Right lobe of liver (tissue), 6 donors: ENCODE measurements at places on chromosomes 7 and 10. TPM values are rescaled to one million over a fixed set of nuclear protein-coding genes. Genes with fewer than 3 reads are reported as not detected.

The MAT1A gene
- total RNA-seq = 1,200 TPM

The SFTPA1 gene
- not detected for total RNA-seq

The PHYHIPL gene
- 0.49 TPM for total RNA-seq

The TDRD1 gene
- 0.07 TPM for total RNA-seq

The NEUROD6 gene
- not detected for total RNA-seq

The BICC1 gene
- total RNA-seq = 1.2 TPM

The KCNMA1 gene
- total RNA-seq = 11.7 TPM

The HOXA5 gene
- total RNA-seq = 1.0 TPM

The HOXA3 gene
- 0.24 TPM for total RNA-seq

The NAT16 gene
- total RNA-seq = not detected

DNA sequence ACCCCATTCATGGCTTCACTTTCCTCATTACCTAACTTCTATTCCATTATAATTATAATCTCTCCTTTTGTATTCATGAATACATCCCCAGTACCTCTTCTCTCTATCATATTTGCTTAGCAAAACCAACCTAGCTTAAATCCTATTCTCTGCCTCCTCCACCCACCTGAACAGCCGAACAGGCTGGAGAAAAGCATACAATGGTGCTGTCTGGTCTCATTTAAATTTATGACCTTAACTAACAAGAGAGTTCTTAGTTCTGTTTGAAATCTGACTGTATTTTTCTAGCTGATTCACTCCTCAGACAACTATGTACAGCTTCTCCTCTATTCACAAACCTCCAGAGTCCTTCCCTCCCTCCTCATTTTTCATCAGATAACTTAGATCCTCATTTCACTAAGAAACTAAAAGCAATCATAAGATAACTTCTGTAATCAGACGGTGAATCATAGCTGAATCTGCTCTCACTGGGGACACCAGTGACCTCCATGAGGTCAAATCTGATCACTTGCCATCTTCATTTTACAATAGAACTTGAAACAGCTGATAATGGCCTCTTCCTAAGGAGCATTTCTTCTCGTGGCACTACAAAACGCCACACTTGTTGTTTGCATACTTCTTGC lies 233.9 kb upstream of the AOAH start:
- H3K4me3 ChIP-seq = no peak overlapping the region
- no peaks in the 10 kb centered on the region for H3K27me3 ChIP-seq
- no peaks in the 10 kb centered on the region for H3K36me3 ChIP-seq
- DNase-seq = no peak
- H3K4me1 ChIP-seq = peaks cover 6% of the 10 kb centered on the region
- no peak overlapping the region for H3K27ac ChIP-seq

- H3K27me3 ChIP-seq = no peaks in the 10 kb centered on the region
- no peaks in the 10 kb centered on the region for H3K4me1 ChIP-seq
Observed at GRCh38 chr10:48252354-48252650, 22.2 kb downstream of the FRMPD2 start.

GRCh38 chr7:33539659-33540400 lies 365.5 kb upstream of the BMPER start:
- no peak overlapping the region for H3K4me3 ChIP-seq
- no peak for DNase-seq
- H3K4me1 ChIP-seq = no peaks in the 10 kb centered on the region
- no peaks in the 10 kb centered on the region for H3K27me3 ChIP-seq
- no peaks in the 10 kb centered on the region for H3K36me3 ChIP-seq
- H3K27ac ChIP-seq = no peak overlapping the region

GRCh38 chr7:151248346-151249033 lies at the start of gene SMARCD3:
Gene SMARCD3, minus strand, starts transcription at chr7:151248694. Its CDS starts 132 bp downstream, at chr7:151248562.
- no peaks in the 10 kb centered on the region for H3K36me3 ChIP-seq
- DNase-seq = peak; percentile 59
- peak within 1 kb of the TSS; percentile 44 for H3K27ac ChIP-seq
- peaks cover 8% of the 10 kb centered on the region for H3K27me3 ChIP-seq

GRCh38 chr7:23377134-23377533 lies 78.0 kb downstream of the MALSU1 start:
- no peak overlapping the region for H3K27ac ChIP-seq
- H3K36me3 ChIP-seq = no peaks in the 10 kb centered on the region
- no peaks in the 10 kb centered on the region for H3K27me3 ChIP-seq
- DNase-seq = no peak
- H3K4me3 ChIP-seq = no peak overlapping the region

DNA sequence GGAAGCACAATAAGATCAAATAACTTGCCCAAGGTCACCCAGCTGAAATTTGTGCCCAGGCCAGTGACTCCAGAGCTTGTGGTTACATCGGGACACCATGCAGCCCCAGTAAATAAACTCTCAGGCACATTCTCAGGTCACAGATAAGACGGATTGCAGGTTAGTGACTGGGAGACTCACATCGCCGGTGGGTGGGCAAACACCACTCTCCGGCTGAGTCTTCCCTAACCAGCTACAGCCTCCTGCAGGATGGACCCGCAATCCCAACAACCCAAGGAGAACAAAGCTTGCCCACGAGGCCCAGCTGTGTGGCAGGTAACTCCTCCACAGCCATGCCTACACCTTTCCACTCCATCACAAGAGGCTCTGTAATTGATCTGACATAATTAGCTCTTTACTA lies 81.7 kb upstream of the EFCAB10 start:
- H3K4me1 ChIP-seq = peaks cover 12% of the 10 kb centered on the region
- no peak overlapping the region for H3K4me3 ChIP-seq
- H3K27ac ChIP-seq = no peak overlapping the region
- H3K36me3 ChIP-seq = no peaks in the 10 kb centered on the region
- DNase-seq = no peak
- H3K27me3 ChIP-seq = no peaks in the 10 kb centered on the region

DNA sequence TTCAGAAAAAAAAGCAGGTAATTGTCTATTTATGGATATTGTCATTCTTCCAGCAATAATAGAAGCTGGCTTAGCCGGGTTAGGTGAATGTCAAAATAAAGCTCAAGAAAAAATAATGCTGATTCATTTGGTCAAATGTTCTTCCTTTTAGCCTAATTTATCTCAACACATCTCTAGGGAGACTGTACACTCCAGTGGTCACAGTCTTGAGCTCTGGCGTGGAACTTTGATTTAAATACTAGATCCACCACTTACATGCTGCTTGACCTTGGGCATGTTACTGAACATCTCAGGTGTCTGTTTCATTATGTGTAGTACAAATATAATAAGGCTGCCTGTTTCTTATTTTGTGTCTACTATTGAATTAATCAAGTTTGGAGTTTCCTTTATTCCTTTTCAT lies 22.0 kb downstream of the PRTFDC1 start:
- H3K36me3 ChIP-seq = no peaks in the 10 kb centered on the region
- no peaks in the 10 kb centered on the region for H3K4me1 ChIP-seq
- H3K27me3 ChIP-seq = no peaks in the 10 kb centered on the region
- no peak overlapping the region for H3K27ac ChIP-seq
- H3K4me3 ChIP-seq = no peak overlapping the region

- H3K27me3 ChIP-seq = no peaks in the 10 kb centered on the region
- DNase-seq = no peak
- no peak overlapping the region for H3K4me3 ChIP-seq
- H3K4me1 ChIP-seq = no peaks in the 10 kb centered on the region
- H3K36me3 ChIP-seq = no peaks in the 10 kb centered on the region
- H3K27ac ChIP-seq = peak overlapping the region; percentile 61
Observed at GRCh38 chr10:3805791-3806461, 20.9 kb upstream of the KLF6 start.

- no peak overlapping the region for H3K27ac ChIP-seq
- H3K27me3 ChIP-seq = no peaks in the 10 kb centered on the region
- DNase-seq = no peak
- no peaks in the 10 kb centered on the region for H3K4me1 ChIP-seq
- no peak overlapping the region for H3K4me3 ChIP-seq
Observed at GRCh38 chr10:12945690-12946359, 55.7 kb downstream of the CCDC3 start.

DNA sequence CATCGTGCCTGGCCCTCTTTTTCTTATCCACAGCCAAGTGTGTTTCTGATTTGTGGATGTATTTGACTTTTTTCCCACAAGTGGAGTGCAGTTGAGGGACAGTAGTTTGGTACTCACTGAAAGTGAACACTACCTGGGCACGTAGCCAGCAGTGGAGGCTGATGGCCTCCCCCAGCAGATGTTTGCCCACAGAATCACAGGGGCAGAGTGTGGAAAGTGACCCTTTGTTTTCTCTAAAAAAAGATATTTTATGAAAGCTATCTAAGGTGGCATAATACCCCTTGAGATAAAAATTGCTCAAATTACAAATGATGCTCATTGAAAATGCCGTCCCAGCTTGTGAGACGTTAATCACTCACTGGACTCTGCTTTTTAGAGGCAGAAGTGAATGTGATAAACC lies 29.1 kb downstream of the WDR37 start:
- H3K36me3 ChIP-seq = no peaks in the 10 kb centered on the region
- no peak overlapping the region for H3K27ac ChIP-seq
- H3K4me1 ChIP-seq = no peaks in the 10 kb centered on the region
- H3K4me3 ChIP-seq = no peak overlapping the region

- H3K36me3 ChIP-seq = no peaks in the 10 kb centered on the region
- no peak for DNase-seq
- H3K27me3 ChIP-seq = no peaks in the 10 kb centered on the region
- no peak overlapping the region for H3K27ac ChIP-seq
- H3K4me3 ChIP-seq = no peak overlapping the region
Observed at GRCh38 chr10:126163506-126163905, 224.8 kb downstream of the ADAM12 start.

DNA sequence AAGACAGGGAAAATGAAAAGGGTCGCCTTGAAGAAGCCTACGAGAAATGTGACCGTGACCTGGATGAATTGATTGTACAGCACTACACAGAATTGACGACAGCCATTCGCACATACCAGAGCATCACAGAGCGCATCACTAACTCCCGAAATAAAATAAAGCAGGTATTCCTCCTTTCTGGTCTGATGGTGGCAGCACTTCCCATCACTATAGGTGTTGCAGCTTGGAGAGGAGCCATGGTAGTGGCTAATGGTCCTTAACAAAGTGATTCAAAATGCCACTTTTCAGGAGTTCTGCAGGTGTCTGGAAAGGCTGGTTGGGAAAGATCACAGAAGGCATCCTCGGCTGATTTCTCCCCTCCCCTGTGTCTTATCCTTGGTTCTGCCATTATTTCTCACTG lies 22.1 kb downstream of the EXOC4 start:
- H3K27me3 ChIP-seq = no peaks in the 10 kb centered on the region
- H3K4me1 ChIP-seq = no peaks in the 10 kb centered on the region
- H3K36me3 ChIP-seq = no peaks in the 10 kb centered on the region
- DNase-seq = no peak
- no peak overlapping the region for H3K27ac ChIP-seq
- no peak overlapping the region for H3K4me3 ChIP-seq

DNA sequence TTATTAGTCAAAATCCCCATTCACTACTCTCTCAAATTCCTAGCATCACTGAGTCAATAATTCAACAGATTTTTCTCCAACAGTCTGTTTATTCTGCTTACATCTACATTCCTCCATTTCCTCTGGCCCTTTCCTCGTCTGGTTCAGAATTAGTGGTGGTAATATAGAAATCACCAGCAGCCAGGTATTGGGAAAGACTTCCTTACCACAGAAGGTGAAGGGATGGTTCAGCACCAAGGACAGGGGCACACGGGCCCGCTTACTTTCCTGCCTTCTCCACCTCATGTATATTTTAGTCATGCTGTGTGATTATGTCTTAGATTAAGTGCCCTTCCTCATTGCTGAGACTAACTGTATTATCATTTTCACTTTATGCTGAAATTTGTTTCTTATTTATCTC lies 70.4 kb upstream of the APBB1IP start:
- H3K4me1 ChIP-seq = no peaks in the 10 kb centered on the region
- peak; percentile 38 for DNase-seq
- H3K4me3 ChIP-seq = no peak overlapping the region

DNA sequence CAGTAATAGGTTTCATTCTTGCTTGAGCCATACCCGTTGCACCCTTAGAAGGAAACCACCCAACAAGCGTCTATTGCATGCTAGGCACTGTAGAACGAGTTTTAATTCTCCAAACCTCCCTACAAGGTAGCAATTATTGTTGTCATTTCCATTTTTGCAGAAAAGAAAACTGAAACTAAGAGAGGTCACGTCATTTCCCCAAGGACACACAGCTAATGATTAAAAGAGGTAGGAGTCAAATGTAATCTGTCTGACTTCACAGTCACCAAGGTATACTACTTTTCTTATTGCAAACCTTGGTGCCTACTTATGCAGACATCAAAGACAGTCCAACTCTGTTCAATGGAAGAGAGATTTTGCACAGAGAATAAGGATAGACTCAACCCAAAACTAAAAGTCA lies 49.1 kb upstream of the C1QL3 start:
- no peaks in the 10 kb centered on the region for H3K4me1 ChIP-seq
- H3K4me3 ChIP-seq = no peak overlapping the region
- no peak overlapping the region for H3K27ac ChIP-seq
- H3K27me3 ChIP-seq = no peaks in the 10 kb centered on the region
- no peak for DNase-seq

DNA sequence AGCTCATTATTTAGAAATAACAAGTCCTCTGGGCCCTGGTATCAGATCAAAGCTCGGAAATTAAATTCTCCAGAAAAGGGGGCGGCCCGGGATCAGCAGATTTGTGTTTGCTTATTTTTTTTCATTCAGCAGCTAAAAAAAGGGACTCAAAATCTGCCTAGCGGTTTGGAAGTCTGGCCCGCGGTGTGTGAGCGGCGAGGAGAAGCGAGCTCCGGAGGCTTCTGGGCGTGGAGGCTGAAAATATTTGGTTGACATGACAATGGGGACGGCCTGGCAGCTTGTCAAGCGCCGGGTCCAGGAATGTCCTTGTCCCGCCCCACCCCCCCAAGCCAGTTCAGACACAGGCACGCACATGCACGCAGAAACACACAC lies 43.4 kb downstream of the FOXL3 start:
- H3K4me3 ChIP-seq = peak overlapping the region; percentile 53
- no peak for DNase-seq
- no peaks in the 10 kb centered on the region for H3K4me1 ChIP-seq
- H3K27me3 ChIP-seq = no peaks in the 10 kb centered on the region

- H3K27me3 ChIP-seq = no peaks in the 10 kb centered on the region
- no peak overlapping the region for H3K27ac ChIP-seq
- H3K36me3 ChIP-seq = no peaks in the 10 kb centered on the region
- DNase-seq = no peak
- H3K4me3 ChIP-seq = no peak overlapping the region
- H3K4me1 ChIP-seq = no peaks in the 10 kb centered on the region
Observed at GRCh38 chr7:32532716-32533115, 37.4 kb downstream of the AVL9 start.

DNA sequence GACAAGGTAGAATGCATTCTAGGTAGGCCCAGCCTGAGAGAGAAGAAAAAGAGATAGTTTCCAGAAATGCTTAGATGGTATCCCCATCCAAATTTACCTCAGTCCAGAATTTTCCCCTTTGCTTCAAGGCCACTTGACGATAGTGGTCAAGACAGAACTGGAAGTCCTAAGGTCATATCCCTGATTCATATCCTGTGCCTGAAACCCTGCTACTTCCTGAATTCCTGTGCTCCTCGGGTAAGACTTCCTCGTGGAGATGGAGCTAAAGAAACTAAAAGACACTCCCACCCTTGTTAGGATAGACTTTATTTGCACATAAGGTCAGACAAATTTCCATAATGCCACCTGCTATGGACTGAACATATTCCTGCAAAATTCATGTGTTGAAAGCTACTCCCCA lies 175.9 kb downstream of the EVX1 start:
- no peaks in the 10 kb centered on the region for H3K36me3 ChIP-seq
- H3K4me1 ChIP-seq = no peaks in the 10 kb centered on the region
- no peak overlapping the region for H3K4me3 ChIP-seq
- no peak overlapping the region for H3K27ac ChIP-seq
